Pons (tissue), 1 donor: ENCODE measurements at places on chromosomes 16 and 17.

DNA sequence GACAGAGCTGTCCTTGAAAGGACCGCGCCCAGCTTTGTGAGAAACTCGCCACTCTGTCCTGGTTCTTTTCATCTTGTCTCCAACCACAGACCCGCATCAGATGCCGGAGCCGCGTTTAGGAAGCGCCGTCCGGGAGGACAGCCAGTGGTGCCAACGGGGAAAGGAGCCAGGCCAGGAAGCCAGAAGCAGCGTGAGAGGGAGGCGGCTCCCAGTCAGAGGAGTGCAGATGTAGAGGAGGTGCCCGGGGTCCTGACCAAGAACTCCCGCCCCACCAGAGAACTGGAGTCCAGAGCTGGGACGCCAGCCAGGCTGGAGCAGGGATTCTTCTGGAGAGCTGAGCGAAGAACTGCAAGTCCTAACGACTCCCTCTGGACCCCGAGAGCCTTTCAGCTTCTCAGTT lies 49.3 kb upstream of the TNRC6C start:
- DNase-seq, result no peak

DNA sequence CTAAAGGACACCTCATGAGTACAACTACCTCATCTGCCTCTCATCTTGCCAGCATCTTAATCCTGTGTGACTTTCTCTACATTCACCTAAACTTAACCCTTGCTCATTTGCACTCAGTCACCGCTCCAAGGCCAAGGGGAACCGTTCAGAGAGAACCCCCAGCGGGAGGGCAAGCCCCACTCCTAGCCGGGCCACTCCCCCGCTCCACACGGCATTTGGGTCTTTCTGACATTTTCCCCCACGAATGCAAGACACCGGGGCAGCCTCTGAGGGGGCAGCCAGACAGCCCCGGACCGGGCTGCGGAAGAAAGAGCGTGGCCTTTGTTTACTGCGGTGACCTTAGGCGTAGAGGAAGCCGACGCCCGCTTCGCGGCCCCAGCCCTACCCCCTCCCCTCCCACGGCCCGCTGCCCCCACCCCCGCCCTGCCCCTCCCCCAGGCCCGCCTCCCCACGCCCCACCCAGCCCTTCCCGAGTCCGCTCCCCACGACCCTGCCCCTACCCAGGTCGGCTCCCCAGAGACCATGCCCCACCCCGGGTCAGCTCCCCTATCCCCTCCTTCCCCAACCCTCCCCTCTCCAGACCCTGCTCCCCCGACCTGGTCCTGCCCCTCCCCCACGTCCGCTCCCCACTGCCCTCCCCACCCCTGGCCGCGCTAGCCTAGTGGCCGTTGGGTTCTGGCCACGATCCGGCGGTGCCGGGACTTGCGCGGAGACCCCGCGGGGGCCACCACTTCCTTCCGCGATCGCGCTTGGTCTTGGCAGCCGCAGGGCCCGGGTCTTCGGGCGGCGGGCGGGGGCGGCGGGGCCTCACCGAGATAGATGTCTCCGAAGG lies 789 bp downstream of the CSNK1D start:
- DNase-seq, result no peak

- no peak for DNase-seq
These were observed 455.8 kb upstream of the MAF start for GRCh38 chr16:80056324-80056723.

GRCh38 chr16:28188085-28188916 lies 23.5 kb downstream of the XPO6 start:
- no peak for DNase-seq

- DNase-seq, result no peak
These were observed 2.9 kb downstream of the NUP93 start for GRCh38 chr16:56732832-56733231.

DNA sequence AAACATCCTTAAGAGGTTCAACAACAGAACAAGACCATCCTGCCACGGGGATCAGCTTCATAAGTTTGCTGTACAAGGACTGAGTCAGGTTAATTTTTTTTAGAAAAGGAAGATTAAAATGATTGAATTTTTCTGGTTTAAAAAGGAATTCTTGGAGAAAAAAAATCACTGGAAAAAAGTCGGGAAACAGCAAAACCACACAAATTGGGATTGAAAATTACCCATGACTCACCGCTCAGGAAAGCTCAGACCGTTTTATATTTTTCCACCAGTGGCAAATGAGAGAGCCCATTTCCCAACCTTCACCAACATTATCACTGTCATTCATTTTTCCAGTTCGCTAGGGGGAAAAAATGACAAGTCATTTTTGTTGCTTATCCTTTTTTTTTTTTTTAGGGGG lies 46.6 kb downstream of the MRM3 start:
- no peak for DNase-seq

- DNase-seq, result no peak
These were observed 48.7 kb downstream of the WNT3 start for GRCh38 chr17:46769531-46770438.

DNA sequence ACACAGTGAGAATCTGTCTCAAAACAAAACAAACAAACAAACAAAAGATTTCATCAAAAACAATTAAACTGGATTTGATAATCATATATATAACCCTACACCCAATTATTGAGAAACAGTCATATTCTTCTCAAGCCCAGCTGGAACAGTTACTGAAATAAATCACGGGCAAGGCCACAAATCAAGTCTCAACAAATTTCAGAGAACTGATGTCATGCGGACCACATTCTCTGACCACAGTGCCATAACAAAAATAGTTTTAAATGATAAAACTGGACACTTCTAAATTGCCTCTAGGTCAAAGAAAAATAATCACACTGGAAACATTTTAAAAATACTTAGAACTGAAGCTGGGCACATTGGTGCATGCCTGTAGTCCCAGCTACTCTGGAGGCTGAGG lies 15.9 kb upstream of the PIK3R5 start:
- DNase-seq, result no peak

DNA sequence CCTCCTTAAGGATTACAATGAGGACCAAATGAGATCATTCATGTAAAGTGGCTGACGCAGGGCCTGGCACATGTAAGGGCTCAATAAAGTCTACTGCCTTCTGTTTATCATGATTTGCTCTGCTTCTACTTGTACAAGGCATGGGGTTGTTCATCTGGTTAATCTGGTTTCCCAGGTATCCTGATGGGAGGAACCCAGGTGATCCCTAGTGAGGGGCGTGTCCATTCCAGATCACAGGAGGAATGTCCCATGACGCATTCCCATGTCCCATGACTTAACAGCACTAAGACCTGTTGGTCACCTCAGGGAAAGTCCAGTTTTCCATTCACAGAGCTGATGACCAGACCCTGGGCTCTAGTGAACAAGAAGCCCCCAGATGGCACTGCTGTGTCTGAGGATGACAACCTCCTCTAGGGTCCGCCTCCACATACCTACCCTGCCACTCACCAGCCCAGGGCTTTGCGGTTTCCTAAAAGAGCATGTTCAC lies 11.5 kb upstream of the TPPP3 start:
- no peak for DNase-seq

GRCh38 chr16:30186782-30187555 lies 3.6 kb downstream of the CORO1A start:
- DNase-seq, result no peak

- DNase-seq, result no peak
These were observed 7.0 kb upstream of the ZFHX3 start for GRCh38 chr16:73054813-73055482.

- peak; percentile 52 for DNase-seq
These were observed 1.4 kb downstream of the TENT4B start for GRCh38 chr16:50154420-50154950.

DNA sequence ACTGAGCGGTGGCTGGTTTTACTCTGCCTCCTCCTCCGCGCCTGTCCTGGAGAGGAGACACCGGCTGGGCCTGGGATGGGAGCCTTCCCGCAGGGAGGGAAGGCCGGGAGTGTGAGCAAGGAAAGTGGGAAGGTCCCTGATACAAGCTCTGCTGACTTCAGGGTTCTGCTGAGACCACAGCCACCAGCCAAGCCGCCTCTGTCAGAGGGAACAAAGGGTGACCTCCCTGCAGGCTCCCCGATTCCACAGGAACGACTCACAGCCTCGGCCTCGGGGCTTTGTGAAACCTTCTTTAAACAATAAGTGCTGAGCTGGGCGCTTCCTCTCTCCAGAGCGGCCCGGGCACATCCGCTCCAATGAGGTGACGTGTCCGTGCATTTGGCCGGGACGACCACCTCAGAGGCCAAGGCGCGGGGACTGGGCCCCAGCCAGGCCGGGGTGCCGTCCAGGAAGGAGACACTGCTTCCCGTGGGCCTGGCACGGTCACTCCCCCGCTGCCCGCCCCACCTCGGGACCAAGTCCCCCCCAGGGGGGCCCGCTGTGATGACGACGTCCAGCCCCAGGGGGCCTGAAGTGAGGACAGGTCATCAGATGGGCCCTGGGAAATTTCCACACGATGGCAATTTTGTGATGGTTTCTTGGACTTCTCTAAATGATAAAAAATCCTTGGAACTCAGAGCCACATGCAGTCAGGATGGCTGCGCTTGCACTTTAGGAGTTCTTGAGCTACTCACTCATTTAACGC lies 11.8 kb upstream of the CIBAR2 start:
- peak; percentile 20 for DNase-seq

GRCh38 chr17:72733619-72734282 lies 358.7 kb downstream of the SLC39A11 start:
- DNase-seq, result no peak

- DNase-seq, result peak; percentile 90
These were observed 188.0 kb downstream of the CDH11 start for GRCh38 chr16:64933885-64934284.

DNA sequence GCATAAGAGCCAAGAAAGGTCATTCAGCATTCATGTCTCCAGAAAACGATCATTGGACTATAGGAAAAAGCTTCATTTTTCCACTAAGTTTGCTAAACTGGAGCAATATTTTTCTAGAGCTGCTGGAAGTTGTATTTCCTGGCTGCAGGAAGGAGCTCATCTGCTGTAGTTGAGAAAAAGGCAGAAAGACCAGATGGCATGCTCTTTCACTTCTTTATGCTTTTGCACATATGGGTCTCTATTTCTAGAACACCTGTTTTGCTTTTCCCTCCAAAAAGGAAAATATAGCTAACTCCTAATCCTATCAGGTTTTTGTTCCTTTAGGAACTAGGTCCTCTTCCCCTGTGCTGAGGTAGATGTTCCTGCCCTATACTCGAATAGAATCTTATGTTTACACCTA lies 61.9 kb upstream of the HLF start:
- DNase-seq, result no peak

DNA sequence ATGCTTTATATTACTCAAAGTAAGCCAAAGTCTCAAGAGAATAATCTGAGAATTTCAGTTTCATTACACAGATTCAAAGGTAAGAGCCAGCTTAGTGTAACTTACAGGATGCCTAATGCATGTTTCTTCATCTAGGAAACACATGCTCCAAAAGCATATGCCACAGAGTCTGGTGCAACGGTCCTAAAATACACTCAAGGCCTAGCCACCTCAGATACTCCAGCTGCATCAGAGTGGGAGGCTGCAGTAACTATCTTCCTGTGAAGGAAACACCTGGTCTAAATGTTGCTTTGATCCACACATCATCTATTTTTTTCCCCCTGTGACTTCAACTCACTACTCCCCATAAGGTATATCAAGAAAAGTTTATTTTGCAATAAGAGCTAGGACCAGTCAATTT lies 51.6 kb upstream of the CORO6 start:
- no peak for DNase-seq

- DNase-seq, result peak; percentile 63
These were observed 31.9 kb upstream of the ABCC11 start for GRCh38 chr16:48279199-48279598.

DNA sequence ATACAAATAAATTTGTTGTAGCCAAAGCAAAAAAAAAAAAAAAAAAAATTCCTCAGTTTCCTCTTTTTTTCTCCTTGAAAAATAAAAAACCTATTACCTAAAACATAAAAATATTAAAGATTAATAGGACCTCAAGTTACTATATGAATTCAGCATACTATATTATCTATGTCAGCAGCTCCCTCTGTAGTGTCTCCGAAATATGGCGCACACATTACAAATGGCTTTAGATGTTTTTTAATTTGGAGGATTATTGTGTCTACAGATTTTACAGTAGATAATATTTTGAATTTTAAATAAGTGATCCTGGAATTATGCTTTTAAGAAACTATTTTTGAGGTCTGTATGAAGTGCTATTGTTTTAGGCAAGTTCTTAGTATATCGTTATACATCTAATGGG lies 94.4 kb downstream of the NLK start:
- DNase-seq, result no peak

- no peak for DNase-seq
These were observed 56.2 kb upstream of the TEKT3 start for GRCh38 chr17:15397620-15398019.

DNA sequence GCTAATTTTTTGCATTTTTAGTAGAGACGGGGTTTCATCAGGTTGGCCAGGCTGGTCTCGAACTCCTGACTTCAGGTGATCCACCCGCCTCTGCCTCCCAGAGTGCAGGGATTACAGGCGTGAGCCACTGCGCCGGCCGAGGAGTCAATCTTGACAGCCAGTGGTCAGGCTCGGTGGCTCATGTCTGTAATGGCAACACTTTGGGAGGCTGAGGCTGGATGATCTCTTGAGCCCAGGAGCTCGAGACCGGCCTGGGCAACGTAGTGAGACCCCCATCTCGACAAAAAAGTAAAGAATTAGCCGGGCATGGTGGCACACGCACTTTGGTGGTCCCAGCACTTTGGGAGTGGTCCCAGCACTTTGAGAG lies 608 bp upstream of the PGS1 start:
- no peak for DNase-seq

DNA sequence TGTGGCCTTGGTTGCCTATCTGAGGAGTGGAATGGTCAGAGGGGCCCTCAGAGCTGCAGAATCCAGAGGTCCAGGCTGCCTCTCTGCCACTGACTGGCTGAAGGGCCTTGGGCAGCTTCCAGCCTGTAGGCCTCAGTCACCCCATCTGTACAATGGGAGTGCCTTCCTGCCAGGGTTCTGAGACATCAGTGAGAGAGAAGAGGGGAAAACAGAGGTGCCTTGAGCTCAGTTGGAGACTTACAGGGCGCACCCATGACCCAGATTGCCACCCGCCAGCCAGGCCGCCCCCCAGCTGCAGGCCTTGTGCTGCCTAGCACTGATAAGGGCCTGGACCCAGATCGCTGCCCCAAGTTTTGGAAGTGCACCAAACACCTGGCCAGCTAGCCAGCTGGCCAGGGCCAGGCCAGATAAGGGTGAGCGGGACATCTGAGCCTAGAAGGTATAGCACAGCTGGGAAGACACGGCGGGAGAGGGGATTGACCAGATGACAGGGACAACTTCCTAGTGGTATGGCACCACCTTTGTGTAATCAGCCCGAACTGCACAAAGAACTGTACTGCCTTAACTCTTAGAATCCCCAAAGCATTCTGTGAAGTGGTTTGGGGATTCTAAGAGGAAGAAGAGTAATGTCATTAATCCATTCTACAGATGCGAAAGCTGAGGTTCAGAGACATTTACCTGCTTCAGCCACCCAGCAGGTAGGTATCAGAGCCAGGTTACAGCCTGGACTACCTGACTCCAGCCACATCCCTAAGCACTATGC lies 1.4 kb downstream of the SLC4A1 start:
- DNase-seq, result no peak

DNA sequence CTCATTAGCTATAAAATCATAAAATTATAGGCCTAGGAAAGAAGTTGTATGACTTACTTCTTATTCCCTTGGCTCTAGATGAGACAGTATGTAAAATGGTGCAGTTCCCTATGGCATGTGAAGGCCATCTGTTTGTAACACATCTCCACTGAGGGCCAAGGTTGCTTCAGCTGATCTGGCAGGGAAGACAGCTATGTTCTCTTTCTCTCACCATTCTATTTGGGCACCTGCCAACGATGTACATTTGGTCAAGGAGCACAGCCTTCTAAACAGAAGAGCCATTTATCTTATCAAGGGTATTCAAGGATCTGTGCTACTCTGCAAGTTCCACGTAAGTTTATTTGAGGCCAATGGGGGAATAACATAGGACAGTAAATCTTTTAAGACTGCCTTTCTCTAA lies 129.8 kb upstream of the TOM1L1 start:
- DNase-seq, result no peak
